ENCODE measurements at places on chromosomes 4 and X.

GRCh38 chrX:71619193-71619592 lies 882 bp upstream of the CXCR3 start:
- no peak for DNase-seq

- DNase-seq, result no peak
Measured at GRCh38 chr4:161342881-161343568, 820.8 kb downstream of the FSTL5 start.

DNA sequence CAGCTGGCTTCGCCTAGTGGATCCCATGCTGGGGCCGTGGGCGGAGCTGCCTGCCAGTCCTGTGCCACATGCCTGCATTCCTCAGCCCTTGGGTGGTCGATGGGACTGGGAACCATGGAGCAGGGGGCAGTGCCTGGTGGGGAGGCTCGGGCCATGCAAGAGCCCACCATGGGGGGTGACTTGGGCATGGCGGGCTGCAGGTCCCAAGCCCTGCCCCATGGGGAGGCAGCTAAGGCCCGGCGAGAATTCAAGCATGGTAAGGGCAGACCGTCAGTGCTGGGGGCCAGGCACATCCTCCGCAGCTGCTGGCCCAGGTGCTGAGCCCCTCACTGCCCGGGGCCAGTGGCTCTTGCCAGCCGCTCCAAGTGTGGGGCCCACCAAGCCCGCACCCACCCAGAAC lies 262.6 kb downstream of the CENPC start:
- no peak for DNase-seq

- DNase-seq, result no peak
Measured at GRCh38 chr4:187602339-187603092, 393.1 kb upstream of the ZFP42 start.

GRCh38 chr4:25128671-25129070 lies 31.6 kb downstream of the SEPSECS start:
- DNase-seq, result peak; percentile 49

- DNase-seq, result no peak
Measured at GRCh38 chrX:65578346-65578745, 43.8 kb upstream of the LAS1L start.

DNA sequence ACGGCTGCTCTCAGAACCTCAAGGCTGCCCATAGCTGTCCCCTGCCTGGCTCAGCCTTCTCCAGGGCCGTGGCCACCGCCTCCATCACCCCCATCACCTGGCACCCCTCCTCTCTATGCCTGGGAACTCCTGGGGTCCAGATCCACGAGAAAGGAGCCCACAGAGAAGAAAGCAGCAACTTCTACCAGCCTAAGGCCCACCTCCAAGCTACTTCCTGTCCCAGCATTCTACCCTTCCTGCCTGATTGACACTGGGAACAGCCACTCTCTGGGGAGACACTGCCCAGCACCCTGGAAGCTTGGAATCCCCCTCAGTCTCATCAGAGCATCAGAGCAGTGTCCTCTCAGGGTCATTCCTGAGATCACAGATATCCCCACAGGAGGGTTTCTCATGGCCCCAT lies 36.9 kb upstream of the PROM1 start:
- DNase-seq, result no peak

DNA sequence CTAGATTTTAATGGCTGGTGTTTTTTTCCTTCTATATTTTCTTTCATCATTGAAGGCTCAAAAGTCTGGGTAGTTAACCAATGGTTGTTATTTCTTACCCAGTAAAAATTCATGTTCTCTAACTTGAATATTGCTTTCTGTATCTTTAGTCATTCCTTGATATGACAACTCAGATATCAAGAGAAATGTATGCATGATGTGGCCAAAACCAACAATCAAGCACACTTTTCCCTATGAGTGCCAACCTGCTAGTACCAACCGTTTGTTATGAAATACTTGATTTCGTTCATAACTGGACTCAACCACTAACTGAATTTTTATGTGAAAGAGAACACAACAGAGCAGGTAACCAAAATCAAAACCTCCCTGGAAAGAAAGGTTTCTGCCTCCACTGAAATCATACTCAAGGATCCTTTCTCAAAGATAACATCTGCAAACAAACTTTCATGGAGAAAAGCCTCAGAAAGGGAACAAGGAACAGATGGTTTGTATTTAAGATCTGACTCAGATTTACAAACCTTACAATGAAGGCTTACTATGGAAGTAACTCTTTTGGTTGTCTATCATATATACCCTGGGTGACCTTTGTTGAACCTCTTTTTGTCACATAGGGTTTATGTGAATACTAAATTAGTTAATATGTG lies 8.3 kb upstream of the VEGFC start:
- no peak for DNase-seq

GRCh38 chr4:63578383-63578782 lies 830.9 kb downstream of the TECRL start:
- DNase-seq, result no peak

GRCh38 chr4:7547368-7548040 lies 112.8 kb upstream of the PSAPL1 start:
- DNase-seq, result no peak

GRCh38 chrX:18624599-18624998 lies 47.3 kb downstream of the RS1 start:
- DNase-seq, result no peak

- no peak for DNase-seq
Measured at GRCh38 chrX:7062903-7063302, 84.6 kb upstream of the STS start.

- DNase-seq, result no peak
Measured at GRCh38 chrX:135944486-135944885, 29.3 kb downstream of the MMGT1 start.

DNA sequence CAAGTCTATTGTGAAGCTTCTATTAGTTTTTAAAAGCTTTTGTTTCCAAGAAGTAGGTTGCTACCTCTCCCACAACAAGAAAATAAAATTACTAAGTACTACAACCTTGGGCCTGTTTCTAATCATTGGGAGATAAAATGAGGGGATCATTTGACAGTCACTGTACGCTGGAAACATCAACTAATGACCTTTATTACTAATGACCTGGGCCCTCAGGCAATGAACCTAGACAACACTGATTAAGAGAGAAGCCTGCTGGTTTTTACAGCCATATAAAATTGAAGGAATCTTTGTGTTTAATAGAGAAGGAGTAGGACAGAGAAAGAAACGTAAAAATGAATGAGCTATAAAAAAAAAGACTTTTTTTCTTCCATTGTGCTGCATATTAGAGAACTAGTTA lies 1000.9 kb downstream of the STPG2 start:
- DNase-seq, result no peak

DNA sequence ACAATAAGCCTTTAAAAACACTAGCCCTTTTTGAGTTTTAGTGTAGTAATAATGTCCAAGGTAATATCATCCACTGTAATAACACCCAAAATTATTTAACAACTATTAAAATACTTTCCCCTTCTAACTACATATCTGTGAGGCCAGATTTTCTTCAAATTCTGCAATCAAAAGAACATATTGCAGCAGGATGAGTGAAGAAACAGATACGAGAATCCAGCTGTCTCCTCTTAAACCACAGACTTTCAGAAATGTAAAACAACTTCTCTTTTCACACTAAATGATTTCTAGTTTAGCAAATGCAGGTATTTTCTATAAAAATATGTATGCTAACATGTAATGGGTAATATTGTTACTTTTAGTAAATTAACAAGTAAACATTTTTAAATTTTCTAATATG lies 148.9 kb downstream of the PRDM5 start:
- DNase-seq, result no peak
